ENCODE measurements at places on chromosomes 12 and 14.
A peak's percentile ranks its signal among the peaks of the same experiment; 100 is the strongest.

DNA sequence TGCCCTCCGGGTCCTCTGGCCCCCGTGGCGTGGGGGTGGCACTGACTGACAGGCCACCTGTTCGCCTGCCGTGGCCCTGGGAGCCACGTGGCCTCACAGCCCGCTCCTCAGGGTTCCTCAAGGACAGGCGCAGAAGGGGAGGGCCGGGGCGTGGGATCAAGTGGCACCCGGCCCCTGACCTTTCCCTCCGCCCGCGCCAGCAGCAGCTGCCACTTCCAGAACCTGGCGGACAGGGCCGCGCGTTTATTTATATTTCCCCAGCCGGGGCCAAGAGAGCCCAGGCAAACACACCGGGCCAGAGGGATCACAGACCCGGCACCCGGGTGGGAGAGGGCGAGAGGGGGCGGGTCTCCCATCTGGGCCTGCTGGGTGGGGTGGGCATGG lies 92.6 kb downstream of the RFLNA start:
- DNase-seq: no peak

DNA sequence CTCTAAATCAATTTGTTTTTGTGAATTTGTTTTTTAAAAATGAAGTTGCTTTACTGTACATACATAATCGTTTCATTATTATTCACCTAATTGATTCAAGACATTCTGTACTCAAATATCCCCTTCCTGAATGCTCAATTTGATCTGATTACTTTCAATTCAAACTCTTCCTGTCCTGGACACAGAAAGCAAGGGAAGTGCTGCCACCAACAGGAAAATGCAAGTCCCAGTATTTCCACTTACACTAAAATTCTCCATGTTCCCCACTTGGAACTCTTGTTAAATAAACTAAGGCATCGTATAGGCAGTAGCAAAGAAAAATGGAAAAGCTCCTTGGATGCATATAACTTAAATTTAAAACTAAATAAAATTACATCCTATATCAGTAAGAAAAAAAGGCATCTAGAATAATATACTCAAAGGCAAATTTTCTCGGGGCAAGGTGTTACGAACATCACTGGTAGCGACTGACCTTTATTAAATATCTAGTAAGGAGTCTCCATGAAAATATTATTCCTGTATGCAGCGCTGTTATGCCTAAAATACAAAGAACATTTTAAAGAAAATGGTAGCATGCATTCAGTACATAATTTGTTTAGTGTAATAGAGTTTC lies 72.0 kb upstream of the DBX2 start:
- peak; percentile 8 for DNase-seq

DNA sequence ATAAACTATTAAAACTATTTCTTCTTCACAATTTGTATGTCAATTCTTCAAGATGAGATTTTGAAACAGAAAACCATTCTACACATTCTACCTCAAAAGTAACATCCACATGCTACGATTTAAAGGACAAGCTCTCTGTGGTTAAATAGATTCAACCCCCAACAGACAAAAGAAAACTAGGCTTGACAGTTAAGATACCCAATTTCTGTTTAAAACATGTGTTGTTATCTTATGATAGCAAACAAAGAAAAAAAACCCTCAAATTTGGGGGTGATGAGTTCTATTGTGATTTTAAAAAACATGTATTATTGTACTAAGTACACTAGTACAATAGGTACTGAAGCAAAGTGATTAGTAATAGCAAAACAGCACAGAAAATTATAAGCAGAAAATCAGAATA lies 33.8 kb downstream of the ATF7 start:
- DNase-seq: no peak

GRCh38 chr12:116990971-116991966 lies 80.5 kb downstream of the FBXW8 start:
- peak; percentile 31 for DNase-seq

GRCh38 chr14:50874757-50875156 lies 2.9 kb downstream of the ABHD12B start:
- no peak for DNase-seq
